NCI-H226 (cell line): ENCODE measurements at places on chromosomes 2 and 18.

DNA sequence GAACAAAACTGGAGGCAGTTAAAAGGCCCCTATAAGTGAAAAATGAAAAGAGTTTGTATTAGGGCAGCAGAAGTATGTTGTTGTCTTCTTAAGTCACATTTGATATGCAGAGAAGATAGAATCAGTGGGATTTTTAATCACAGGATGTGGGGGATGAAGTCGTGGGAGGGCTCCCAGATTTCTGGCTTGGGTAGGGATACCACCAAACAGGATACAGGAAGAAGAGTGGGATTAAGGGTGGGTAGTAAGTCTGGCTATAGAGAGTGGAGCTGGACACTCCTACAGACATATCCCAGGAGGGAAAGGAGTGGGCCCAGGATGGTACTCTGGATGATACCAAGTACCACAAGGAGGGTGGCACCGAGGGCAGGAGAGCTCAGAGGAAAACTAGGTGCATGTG is 99.3 kb downstream of the GAREM1 start:
- no peak for DNase-seq

- no peak for DNase-seq
These were observed 257.9 kb downstream of the TMX3 start for GRCh38 chr18:68456985-68457384.

DNA sequence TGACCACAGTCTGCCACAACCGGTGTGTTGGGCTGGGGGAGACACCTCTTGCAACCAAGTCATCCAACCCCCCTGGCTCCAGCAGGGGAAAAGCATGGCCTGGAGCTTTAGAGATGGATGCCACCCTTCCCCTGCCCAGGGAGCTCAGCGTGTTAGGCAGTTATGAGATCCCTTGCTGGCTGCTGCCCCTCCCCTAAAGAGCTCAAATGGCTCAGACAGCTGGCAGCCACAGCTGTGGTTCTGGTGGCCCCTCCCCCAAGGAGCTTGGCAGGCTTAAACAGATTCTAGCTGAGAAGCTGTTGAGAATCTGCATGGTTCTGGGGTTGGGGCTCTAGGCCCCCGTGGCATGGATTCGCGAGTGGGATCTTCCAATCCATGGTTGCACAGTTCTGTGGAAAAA is 64.7 kb downstream of the TEX51 start:
- DNase-seq, result no peak

DNA sequence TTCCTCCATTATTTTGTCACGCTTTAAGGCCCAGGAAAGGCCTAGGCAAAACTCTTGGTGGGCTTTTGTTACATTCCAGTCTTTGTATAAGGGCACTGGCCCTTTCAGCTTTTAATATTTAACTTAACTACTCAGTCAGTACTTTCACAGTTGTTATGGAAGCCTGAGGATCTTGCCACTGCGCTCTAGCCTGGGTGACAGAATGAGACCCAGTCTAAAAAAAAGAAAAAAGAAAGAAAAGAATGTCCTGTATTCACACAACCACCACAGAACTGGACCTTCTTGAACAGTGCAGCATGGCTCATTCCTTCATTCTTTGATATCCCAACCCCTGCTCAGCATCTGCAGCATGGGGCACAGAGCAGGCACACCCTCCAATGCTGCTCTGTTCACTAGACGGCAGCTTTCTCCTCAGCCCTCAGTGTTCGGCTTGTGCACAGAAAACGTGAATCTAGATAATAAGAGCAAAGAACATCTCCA is 93.4 kb upstream of the MSH2 start:
- DNase-seq, result no peak

DNA sequence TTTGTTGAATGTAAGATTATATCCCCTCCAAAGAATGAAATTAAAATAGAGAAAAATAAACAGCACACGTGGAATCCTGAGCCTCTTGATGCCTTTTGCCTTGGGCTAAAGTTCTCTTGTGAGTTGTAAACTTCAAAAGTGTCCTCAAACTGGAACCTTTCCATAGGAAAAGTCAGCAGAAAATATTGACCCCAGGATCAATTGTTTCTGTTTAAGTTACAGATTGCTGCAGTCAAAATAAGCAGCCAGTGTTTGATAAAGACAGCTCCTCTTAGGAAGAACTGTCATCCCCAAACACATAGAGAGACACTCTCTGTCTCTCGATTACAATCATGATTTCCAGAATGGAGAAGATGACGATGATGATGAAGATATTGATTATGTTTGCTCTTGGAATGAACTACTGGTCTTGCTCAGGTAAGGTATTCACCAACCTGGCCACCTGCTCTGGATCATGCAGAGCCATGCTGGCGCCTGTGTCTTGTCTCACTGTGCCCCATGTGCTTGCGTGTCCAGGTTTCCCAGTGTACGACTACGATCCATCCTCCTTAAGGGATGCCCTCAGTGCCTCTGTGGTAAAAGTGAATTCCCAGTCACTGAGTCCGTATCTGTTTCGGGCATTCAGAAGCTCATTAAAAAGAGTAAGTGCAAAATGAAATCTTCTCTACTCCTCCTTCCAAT is at the start of gene SPP2:
Gene SPP2 (plus strand): TSS at position 248 of the 681 bp plus-strand sequence. CDS start 85 bp downstream, at position 333.
- DNase-seq, result no peak

GRCh38 chr2:167181688-167182087 is 293.4 kb downstream of the XIRP2 start:
- peak; percentile 50 for DNase-seq

GRCh38 chr2:189834059-189834458 is 49.8 kb downstream of the PMS1 start:
- no peak for DNase-seq

GRCh38 chr2:150036622-150037021 is 449.0 kb upstream of the MMADHC start:
- no peak for DNase-seq

GRCh38 chr2:48220501-48220900 is 309.5 kb upstream of the STON1 start:
- no peak for DNase-seq

DNA sequence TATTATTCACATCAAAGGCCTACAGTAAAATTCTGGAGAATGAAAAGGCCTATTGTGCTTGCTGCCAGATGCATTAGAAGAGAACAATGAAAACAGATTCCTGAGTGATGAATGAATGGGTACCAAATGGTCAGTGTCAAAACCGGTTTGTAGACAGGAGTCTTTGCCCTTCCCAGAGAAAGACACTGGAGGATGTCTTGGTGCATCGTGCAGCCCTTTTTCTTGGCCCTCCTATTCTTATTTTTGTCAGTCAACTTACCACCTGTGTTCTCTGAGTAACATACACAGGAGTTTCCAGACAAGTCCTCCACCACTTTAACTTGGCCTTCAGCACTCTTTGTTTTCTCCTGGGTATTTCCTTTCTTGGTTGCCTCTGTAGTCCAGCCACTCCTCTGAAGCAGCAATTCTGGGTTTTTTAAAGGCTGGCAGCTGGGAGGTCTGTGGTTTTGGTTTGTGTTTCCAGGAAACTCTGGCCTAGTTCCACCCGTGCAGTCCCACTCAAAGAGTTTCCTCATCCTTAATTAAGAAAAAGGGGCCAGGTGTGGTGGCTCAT is 29.4 kb downstream of the PSTPIP2 start:
- DNase-seq, result peak; percentile 6

DNA sequence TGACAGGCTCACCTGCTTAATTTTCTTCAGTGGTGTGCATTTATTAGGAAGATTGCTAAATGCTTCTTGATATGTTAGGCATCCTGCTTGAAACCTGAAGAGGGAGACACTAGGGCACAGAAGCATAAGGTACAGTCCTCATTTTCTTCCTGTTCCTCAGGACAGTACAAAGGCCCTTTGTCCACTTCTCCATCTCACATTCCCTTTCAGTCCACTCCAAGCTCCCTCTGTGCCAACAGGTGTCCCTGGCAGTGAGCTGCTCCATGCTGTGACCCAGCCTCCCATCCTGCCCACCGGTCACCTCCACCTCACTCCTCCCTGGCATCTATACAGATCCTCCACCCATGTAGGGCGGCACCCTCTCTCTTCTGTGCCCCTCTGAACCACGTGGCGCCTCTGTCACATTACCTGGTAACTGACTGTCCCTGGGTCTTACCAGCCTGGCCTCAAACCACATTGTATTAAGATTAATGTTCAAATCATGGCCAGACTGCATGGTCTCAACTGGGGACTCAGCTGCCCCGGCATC is 162.8 kb downstream of the VAPA start:
- no peak for DNase-seq

GRCh38 chr2:25132299-25132635 is 36.1 kb downstream of the POMC start:
- peak; percentile 13 for DNase-seq

DNA sequence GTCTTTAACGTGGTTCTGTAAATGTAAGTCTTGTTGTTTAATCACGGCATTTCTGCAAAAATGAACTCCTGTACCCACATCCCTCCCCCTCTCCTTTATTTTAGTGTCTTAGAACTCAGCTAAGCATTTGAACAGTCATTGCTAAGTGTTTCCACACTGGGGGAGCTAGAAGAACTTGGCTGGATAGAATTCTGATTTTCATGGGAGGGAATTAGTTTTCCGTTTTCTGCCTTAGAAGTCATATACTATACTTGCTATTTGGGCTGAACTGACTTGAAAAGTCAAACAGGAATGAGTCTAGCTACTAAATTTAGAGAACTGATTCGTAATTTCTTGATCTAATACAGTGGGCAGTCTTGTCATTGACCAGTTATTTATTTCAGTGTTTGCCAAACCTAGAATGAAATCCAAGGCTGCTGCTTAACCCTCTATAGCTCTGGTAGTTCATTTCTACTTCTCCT is 61.1 kb downstream of the FMNL2 start:
- DNase-seq, result no peak

DNA sequence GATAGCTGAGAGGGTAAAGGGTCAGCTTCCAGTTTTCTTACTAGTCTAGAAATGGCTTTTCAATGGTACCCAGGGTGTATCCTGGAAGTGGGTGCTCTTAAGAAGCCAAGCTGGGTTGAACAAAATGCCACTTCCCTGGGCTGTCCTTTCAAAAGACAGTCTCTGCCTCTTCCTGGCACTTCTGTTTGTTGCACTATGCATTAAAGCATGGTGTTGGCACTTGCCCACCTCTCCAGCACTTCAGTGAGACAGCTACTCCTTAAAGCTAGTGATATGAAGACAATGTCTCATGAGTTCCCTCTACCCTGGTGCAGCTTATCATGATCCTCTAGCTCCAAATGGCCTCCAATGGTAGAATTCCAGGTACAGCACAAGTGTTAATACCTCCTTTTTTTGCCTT is 74.3 kb upstream of the IGFBP5 start:
- no peak for DNase-seq

DNA sequence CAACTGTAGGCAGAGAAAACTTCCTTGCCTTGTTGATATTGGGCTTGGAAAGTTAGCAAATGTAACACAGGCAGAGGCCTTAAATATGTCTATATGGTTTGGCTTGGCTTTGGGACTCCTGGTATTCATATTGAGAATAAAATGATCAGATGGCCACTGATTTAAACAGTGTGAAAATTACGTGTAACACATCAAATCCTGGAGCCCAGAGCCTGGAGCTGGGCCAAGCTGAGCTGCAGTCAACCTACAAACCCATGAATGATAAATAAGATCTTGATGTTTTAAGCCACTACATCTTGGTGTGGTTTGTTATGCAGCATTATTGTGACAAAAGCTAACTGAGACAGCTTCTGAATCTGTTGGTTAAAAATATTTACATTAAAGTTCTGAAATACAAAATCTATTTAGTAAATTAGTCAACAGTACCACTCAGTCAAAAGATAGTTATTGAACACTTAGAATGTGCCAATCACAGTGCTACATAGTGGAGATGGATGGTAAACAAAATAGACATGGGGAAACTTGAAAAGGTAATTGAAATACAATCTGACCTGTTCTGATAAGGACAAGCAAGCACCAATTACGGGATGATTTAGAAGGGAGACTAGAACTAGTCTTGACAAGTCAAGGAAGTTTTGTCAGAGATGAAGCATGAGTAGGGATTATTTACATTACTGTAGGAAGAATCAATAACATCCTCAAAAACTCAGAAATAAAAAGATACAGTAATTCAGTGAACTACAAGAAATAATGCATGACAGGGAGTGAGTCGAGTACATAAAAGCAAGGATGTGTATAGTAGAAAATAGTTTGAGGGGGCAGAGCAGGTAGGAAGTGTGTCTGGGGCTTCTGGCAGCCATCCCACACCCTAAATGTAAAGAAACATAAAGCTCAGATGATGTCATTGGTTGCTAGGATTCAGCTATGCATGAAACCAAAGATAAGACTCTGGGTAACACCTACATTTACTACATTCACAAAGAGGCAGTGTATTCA is 157.7 kb downstream of the HNMT start:
- peak; percentile 56 for DNase-seq

DNA sequence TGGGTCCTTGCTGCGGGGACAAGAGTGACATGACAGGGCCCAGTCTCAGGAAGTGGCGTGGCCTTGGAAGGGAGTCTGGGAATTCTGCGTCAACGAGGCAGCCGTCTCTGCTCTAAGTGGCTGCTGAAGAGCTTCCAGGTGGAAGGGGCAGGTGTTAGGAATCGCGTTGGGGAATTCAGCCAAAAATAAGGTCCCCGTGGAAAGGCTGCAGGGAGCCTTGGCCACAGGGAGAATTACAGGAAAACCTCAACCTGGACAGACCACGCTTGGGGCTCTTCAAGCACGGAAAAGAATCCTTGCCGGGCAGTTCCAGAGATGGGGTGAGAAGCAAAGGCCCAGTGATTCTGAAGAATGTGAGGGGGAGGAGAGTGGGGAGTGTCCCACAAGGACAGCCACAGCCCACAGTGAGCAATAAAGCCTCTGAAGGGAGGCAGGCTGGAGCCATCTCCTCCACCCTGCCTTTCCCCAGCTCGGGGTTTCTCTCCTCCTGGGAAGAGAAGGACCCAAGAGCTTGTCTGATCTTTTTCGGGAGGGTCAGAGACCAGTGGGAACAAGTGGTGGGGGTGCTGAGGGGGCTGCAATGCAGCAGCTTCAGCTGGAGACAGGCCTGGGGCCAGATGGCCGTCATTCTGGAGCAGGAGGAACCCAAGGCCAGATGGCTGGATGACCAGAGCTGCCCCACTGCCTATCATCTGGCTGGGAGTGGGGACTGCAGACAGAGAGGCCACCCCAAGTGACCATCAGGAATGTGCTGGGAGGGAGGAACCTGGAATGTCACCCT is 106.4 kb upstream of the SMAD2 start:
- DNase-seq, result no peak
